ENCODE measurements at places on chromosomes 4 and X.

DNA sequence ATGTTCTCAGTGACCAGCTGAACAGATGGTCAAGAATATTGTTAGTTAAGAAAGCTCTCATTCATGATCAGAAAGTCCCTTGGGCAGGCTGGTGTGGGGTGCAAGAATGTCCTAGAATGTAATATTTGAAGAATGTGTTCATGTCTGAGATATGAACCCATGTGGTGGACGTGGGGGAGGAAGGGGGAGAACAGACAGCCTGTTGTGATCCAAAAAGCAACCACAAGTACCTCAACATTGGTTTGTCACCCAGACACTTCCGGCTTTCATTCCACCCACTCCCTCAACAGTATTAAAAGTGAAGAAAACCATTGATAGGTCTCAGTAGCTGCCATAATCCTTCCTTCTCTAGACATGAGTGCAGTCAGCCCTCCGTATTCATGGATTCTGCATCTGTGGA lies 82.2 kb downstream of the MAML3 start:
- DNase-seq: peak; percentile 55

DNA sequence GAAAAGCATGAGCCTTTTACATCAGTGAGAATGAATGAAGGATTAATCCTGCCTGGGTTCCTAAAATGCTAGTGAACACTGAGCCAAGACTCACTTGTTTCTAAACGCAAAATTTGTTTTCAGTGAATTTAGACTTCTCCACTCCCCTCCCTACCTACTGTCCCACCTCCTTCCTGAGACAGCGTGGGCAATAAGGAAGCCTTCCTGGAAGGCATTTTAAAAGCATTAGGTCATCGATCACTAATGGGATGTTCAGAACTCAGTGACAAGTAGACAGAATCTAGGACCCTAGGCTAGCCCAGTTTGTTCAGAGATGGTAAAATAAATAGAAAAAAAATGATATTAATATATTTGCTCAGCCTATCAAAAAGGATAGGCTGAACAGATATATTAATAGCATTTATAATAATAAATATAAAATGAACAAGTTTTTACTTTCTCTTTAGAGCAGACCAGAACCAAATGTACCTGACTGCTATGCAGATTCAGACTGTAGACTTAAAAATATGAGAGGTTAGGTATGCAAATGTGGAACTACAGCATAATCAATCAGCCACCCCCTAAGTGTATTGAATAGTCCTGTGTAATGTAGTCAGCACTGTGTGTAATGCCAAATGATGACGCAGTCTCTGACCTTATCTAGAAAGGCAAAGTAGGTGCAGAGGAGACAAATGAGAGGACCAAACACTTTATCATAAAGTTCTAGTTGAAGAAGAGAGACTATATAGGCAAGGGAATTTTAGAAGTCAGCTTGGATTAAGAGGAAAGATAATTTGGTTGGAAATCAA lies 331.1 kb downstream of the GPAT3 start:
- DNase-seq: no peak

GRCh38 chr4:24000470-24000831 lies 110.6 kb upstream of the PPARGC1A start:
- no peak for DNase-seq

DNA sequence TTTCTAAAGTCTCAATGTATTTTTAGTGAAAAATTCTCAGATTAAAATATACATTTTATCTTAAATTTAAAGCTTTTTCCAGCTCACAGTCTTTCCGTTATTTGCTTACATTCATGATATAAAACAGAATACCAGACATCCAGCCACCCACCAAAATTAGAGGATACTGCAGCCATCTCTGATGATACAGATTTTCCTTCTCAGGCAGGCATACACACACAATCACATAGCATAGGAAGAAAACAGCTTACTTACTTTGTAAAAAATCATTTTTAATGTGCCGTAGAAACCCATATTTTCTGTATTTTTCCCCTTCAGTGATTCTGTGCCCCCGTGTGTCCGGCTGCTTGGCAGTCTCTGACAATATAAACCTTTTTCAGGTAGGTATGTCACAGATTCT lies 183.7 kb downstream of the FBXW7 start:
- no peak for DNase-seq

- DNase-seq: peak; percentile 4
These were observed 1.2 kb upstream of the CDK16 start for GRCh38 chrX:47217121-47217851.

- DNase-seq: no peak
These were observed 519.5 kb downstream of the FGF13 start for GRCh38 chrX:138191998-138192397.

Data from stimulated activated CD4-positive, alpha-beta T cell treated with anti-CD3 and anti-CD28 coated beads, Interleukin-12 subunit alpha, Interleukin-12 subunit beta, amount 100 ng/mL, for 48 hours (primary cell).